Gastroesophageal sphincter (tissue), 4 donors: ENCODE measurements at places on chromosomes 13 and 19. TPM values are rescaled to one million over a fixed set of nuclear protein-coding genes. Genes with fewer than 3 reads are reported as not detected.

The CALR3 gene
- not detected for total RNA-seq

The LILRB2 gene
- total RNA-seq = 5.0 TPM

The PLIN5 gene
- total RNA-seq = 15.3 TPM

The CEACAM20 gene
- not detected for total RNA-seq

The RGS9BP gene
- total RNA-seq = 1.1 TPM

The TMEM238 gene
- 6.0 TPM for total RNA-seq

The NCAN gene
- total RNA-seq = 0.19 TPM

The IL11 gene
- total RNA-seq = 0.67 TPM

The C1QTNF9 gene
- total RNA-seq = not detected

The HPN gene
- total RNA-seq = not detected

The FGF22 gene
- 4.7 TPM for total RNA-seq

The ZNF799 gene
- total RNA-seq = 3.9 TPM

The MISP gene
- total RNA-seq = not detected

The NLRP7 gene
- not detected for total RNA-seq

The AP1M1 gene
- 62.0 TPM for total RNA-seq

The CDX2 gene
- total RNA-seq = not detected

The ZNF729 gene
- not detected for total RNA-seq

The CCDC169 gene
- total RNA-seq = not detected

The SULT2A1 gene
- not detected for total RNA-seq

The F7 gene
- not detected for total RNA-seq

The GAS6 gene
- 256 TPM for total RNA-seq

The NKPD1 gene
- not detected for total RNA-seq

The PGLYRP1 gene
- total RNA-seq = not detected

The ZNF835 gene
- 4.8 TPM for total RNA-seq

The KLK14 gene
- not detected for total RNA-seq

The LGALS4 gene
- total RNA-seq = not detected

The PTPRH gene
- total RNA-seq = 1.3 TPM

The ABHD17A gene
- 88.3 TPM for total RNA-seq

The PRR36 gene
- total RNA-seq = not detected

The PPM1N gene
- 3.2 TPM for total RNA-seq

The PDX1 gene
- not detected for total RNA-seq

The HIPK4 gene
- 1.1 TPM for total RNA-seq

The ZNF576 gene
- total RNA-seq = 10.8 TPM

The CACNG8 gene
- 0.04 TPM for total RNA-seq

The OSCAR gene
- not detected for total RNA-seq

The TPGS1 gene
- total RNA-seq = 64.8 TPM

The SLC6A16 gene
- total RNA-seq = 3.7 TPM

The SOX1 gene
- total RNA-seq = 0.93 TPM

The TGFBR3L gene
- total RNA-seq = 6.2 TPM

The MRPS12 gene
- total RNA-seq = 22.4 TPM

The PSG11 gene
- not detected for total RNA-seq

The WDR88 gene
- not detected for total RNA-seq

The CYP4F2 gene
- total RNA-seq = not detected

The KPNA3 gene
- 58.2 TPM for total RNA-seq

The FFAR2 gene
- 1.3 TPM for total RNA-seq

The MCF2L gene
- total RNA-seq = 25.0 TPM

The MKNK2 gene
- 192 TPM for total RNA-seq
